Cardiac septum (tissue), 1 donor: ENCODE measurements at places on chromosomes 5 and 9.

GRCh38 chr9:85009251-85009650, 339.7 kb downstream of the NTRK2 start:
- no peak for DNase-seq

- DNase-seq, result no peak
Measured at GRCh38 chr9:35232867-35233544, 71.2 kb downstream of the UNC13B start.

GRCh38 chr5:158463938-158464337, 605.0 kb upstream of the CLINT1 start:
- no peak for DNase-seq

GRCh38 chr5:154395407-154396106, 50.2 kb upstream of the SAP30L start:
- DNase-seq, result no peak

GRCh38 chr5:145324101-145324500, 511.0 kb downstream of the PRELID2 start:
- no peak for DNase-seq

GRCh38 chr9:33159777-33160127, 7.4 kb downstream of the B4GALT1 start:
- no peak for DNase-seq

GRCh38 chr5:52328220-52328806, 459.4 kb upstream of the ITGA1 start:
- DNase-seq, result no peak

GRCh38 chr5:54519509-54519876, 1.9 kb downstream of the SNX18 start:
- DNase-seq, result no peak

DNA sequence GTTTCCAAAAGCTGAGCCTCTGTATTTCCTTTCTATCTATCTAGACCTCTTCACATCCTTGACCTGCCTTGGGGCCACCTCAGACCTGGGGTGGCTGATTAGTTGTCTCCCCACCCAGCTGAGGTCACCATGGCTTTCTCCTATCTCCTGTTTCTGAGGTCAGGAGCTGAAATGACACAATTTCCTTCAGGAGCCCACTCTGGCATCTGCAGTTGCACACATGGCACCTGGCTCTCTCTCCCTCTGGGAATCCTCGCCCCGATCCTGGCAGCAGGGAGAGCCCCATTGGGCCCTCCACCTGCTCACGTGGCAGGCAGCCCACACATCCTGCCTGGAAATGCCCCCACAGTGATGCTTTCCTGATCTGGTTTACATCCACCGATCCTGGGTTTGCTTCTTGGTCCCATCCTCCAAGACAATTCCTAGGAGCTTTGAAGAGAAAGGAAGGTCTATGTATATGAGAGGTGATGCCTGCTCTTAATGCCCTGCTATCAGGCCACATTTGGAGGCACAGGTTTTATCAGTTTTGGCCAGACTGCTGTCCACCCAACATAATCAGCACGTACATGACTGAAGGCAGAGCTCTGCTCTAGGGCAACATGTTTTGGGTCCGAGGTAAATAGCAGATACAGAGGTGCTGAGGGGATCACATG, 53.7 kb downstream of the MARCHF3 start:
- DNase-seq, result no peak

- no peak for DNase-seq
Measured at GRCh38 chr9:71243951-71244350, 122.5 kb upstream of the TRPM3 start.
